ENCODE measurements at places on chromosomes 7 and 10.

- DNase-seq: no peak
These were observed 105.0 kb downstream of the VIPR2 start for GRCh38 chr7:159039716-159040115.

GRCh38 chr7:134470864-134471263, 12.0 kb upstream of the AKR1B1 start:
- DNase-seq: peak; percentile 35

DNA sequence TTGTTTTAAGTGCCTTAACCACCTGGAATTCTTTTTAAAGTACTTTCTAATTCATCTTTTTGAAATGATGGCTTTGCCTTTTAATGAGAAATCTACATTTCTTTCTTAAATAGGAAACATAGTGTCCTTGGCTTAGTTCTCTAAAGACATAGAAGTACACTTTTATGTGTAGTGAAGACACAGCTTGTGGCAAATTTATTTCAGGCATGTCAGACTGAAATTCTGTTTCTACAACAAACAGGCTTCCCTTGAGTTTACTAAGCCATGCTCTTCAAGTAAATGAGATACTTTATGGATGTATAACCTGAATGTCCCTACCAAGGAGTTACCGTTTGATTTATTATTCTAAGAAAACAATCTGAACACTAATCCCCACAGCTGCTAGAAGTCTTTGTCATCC, 136.9 kb upstream of the MAGI2 start:
- no peak for DNase-seq

DNA sequence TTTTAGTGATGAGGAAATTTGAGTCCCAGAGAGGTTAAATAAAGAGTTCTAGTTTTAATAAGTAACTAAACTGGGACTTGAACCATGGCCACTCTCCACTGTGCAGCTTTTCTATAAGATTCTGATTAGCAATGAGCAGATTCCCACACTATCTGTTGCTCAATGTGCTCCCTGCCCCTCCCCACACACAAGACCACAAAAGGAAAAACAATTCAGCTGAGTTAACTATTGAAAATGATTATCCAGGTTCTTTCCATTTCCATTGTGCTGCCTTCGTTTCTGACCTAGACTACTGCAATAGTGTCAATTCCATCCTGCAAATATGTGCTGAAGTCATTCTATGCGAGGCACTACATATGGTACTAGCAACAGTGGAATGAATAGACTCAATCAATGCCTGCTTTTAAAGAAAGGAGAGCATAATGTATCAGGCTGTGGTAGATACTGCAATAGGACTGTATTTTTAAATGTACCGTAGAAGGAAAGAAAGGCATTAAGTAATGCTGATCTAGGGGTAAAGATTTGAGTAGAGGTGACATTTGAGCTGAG, 97.0 kb downstream of the SEMA3C start:
- no peak for DNase-seq

DNA sequence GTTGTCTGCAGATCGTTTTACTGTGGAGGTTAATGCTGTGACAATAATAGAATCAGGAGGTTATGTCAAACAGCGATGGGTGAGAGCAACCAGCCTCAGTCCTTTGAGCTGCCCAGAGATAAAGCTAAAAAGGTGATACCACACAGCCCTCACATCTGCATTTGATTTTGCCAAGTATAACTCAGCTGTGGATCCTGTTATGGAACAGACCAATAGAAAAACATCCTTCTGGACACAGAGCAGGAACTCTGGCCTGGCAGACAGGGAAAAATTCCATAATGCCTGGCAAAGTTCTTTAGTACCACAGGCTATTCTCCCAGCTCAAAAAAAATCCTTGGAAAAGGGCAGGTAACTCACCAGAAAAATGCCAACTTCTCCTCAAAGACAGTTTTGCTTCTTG, 87.1 kb upstream of the PDLIM1 start:
- DNase-seq: no peak
